ENCODE measurements at places on chromosomes 7 and 10. TPM values are rescaled to one million over a fixed set of nuclear protein-coding genes. Genes with fewer than 3 reads are reported as not detected.

DNA sequence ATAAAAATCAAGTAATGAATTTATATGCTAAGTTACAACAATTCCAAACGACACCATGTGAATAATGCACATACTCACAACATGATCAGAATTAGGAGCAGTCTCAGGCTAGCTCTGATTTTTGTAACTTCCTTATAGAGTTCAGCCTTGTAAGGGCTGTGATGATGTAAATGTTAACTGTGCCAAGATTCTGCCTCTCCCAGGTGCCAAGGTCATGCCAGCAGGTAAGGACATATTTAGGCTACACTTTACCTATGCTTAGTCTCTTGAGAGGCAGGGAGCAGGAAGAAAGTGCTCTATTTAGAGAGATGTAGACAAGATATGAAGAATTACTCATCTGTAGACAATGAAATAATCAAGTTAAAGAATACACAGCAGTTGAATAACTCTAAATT lies 53.6 kb upstream of the AGR3 start:
- peak; percentile 77 for DNase-seq

- no peak for DNase-seq
These were observed 897.9 kb upstream of the AUTS2 start for GRCh38 chr7:68700414-68700813.

- DNase-seq = peak; percentile 50
These were observed 10.5 kb downstream of the SKAP2 start for GRCh38 chr7:26853788-26854393.

DNA sequence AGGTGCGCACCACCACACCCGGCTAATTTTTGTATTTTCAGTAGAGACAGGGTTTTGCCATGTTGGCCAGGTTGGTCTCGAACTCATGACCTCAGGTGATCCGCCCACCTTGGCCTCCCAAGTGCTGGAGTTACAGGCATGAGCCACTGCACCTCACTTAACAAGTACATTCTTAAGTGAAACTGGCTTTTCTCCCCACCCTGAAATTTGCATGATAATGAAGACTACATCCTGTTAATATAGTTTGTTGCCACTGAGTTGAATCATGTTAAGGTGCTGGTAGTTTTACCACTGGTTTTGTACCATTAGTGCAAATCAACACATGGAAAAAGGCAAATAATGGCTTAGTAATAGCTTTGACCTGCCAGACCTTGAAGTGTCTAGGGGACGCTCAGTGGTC lies 62.2 kb downstream of the MPLKIP start:
- no peak for DNase-seq

- DNase-seq = peak; percentile 41
These were observed 864 bp downstream of the CDCA7L start for GRCh38 chr7:21944616-21945453.

DNA sequence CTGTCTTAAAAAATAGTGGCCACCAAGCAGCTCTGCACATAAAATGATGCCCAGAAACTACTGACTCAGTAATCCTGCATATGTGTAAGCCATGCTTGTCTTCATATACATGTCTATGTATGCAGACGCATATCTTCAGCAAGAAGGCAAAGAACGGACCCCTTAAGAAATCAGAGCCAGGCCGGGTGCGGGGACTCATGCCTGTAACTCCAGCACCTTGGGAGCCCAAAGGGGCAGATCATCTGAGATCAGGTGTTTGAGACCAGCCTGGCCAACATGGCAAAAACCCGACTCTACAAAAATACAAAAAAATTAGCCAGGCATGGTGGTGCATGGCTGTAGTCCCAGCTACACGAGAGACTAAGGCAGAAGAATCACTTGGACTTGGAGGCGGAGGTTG lies 295.0 kb downstream of the TCERG1L start:
- no peak for DNase-seq

- no peak for DNase-seq
These were observed 186.3 kb downstream of the CAMK1D start for GRCh38 chr10:12535656-12536055.

DNA sequence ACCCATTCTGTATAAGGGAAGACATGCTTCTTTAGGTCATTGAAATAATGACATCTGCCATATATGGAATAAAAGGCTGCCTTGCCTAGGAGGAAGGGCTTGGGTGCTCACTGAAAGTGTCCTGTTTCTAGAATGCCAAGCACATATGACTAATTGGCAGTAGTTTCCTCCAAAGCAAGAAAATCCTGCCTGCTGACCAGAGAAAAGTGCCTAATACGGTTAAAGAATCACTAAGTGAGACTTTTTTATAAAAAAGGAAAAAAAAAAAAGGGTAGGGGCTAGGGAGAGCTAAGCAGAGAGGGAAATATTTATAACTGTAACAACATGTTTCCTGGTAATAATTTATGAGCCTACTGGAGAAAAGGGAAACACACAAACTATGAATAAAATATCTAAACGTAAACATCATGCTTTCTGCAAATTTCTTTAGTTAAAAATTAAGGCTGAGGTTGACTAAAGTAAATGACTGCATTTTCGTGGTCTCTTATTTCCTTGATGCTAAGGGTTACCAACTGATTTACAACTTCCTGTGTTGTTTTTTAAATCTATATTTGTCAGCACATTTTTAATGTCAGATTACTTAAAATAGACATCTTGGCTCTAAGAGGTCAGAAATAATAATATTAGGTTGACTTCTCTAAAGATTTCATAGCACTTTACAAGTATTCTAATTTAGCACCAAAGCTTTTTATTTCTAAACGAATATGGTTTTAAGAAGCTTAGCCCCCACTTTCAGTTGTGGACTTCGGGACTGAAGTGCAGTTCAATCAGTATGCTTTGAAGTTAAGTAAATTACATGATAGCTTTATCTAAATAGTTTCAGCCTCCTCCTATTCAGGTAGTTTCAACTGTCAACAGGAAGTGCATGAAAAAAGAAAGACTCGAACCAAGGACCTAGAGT lies 89.6 kb downstream of the CABCOCO1 start:
- DNase-seq = peak; percentile 76

DNA sequence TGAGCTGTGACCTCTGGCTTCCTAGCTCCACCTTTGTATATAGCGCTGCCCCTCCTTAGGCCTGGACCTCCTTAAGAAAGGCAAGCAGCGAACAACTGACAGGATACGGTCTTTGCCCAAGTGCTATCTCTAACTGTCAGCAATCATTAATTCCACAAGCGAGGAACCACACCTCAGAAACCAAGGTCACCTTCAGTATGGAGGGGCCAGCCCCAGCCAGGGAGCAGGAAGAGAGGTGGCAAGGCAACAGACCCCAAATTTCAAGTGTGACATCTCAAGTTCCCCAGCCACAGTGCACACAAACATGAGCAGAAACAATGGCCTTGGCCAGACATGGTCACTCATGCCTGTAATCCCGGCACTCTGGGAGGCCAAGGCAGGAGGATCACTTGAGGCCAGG lies 4.8 kb upstream of the AOC1 start:
- no peak for DNase-seq

DNA sequence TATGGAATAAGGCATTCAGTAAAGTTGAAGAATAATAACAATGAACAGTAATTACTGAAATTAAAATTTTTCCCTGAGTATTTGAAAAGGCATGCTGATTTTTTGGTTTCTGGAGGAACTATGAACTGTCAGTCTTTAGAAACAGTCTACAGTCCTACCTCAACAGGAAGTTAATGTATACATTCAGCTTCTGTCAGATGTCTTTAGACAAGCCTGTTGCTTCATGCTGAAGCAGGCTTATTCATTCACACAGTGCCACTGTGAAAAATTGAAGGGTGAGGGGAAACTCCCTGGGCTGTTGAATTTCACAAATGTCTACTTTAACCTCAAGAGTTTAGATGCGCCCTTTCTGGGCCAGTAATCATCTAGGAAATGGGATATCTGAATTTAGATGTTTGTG lies 3.5 kb downstream of the NRF1 start:
- peak; percentile 83 for DNase-seq

The ADD3 gene
- total RNA-seq = 44.2 TPM

The FFAR4 gene
- total RNA-seq = not detected

The ERVW-1 gene
- not detected for total RNA-seq

The MRC1 gene
- under 0.01 TPM for total RNA-seq

The PON1 gene
- total RNA-seq = not detected

The IFIT1B gene
- total RNA-seq = not detected
